NCI-H1105 (cell line): ENCODE measurements at places on chromosomes 4 and X.

DNA sequence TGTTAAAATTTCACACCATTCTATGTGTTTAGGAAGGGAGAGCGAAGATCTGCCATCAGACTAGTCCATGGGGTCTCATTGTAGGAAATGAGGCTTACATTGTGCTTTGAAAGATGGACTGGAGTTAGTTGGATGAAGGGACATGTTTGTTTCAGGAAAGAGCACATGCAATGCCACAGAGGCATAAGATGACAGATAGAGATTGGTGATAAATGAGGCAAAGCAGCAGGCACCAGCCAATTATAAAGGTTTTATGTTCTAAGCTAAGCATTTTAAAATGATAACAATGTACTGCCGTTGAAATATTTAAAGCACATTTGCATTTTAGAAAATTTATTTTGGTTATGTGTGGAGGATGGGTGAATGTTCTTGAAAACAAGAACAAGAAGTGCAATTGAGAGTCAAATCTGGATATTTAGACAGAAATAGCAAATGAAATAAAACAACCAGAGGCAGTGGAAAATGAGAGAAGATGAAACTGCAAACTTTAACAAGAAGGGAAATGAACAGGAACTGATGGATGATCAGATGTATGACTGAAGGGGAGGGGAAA is 957.2 kb downstream of the FSTL5 start:
- DNase-seq = no peak

DNA sequence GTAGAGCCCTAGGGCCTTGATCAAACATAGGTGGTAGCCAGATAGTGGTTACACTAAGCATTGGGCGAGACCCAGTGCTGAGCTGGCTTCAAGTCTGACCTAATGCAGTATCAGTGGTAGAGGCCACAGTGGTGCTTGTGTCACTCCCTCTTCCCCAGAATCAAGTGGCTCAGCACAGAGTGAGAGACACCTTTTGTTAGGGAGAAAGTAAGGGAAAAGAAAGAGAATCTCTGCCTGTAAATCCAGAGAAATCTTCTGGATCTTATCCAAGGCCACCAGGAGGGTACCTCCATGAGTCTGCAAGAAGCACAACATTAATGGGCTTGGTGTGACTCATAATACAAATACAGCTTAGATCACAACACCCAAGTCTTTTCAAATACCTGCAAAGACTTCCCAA is 117.7 kb upstream of the SLC6A14 start:
- DNase-seq = no peak

DNA sequence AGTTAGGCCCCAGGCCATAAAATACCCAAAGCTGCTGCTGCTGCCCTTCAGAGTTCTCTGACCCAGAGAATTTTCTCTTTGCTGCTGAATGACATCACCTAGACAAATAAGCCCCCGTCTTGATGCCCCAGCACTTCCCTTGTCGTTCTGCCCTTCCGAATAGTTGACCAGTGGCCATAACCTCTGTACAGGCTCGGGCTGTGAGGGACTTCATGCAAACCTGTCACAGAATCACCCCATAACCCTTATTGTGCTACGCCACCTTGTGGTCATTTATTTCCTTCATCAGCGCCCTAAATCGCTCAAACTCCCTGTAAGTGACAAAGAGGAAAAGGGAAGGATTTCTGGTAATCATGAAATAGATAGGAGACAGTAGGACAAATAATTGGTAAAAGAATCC is 18.8 kb downstream of the SPACA5 start:
- DNase-seq = peak; percentile 45

DNA sequence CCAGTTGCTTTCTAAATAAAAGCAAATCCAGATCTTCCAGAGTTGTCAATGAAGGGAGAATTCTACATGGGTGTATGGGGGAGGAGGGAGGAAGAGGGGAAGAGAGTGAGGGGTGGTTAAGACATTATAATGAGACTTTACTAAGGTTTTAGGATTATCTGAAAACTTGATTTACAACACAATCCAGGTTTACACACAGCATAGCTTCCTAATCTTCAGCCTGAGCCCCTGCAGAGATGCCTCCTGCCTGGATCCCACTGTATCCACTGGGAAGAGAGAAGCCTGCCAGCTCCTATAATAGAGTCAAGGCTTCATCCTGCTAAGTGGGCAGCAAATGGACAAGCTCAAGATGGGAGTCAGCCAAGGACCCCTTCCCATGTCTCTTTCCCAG is 85.6 kb upstream of the KIT start:
- DNase-seq = no peak

GRCh38 chrX:118526149-118526548 is 30.5 kb downstream of the DOCK11 start:
- no peak for DNase-seq

- DNase-seq = no peak
These were observed 46.6 kb upstream of the NWD2 start for GRCh38 chr4:37197899-37198298.

DNA sequence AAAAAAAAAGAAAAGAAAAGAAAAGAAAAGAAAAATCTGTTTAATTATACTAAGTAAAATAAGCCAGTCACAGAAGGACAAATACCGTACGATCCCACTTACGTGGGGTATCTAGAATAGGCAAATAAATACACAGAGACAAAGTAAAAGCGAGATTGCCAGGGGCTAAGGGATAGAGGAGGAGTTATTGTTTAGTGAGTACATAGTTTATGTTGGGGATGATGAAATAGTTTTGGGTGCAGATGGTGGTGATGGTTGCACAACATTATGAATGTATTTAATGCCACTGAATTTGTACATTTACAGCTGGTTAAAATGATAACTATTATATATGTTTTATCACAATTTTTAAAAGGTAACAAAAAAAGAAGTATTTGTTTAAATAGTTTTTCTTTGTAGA is 7.1 kb downstream of the CA5B start:
- DNase-seq = no peak

GRCh38 chrX:8025705-8026104 is 98.5 kb upstream of the PNPLA4 start:
- DNase-seq = no peak

GRCh38 chr4:102732678-102733077 is 28.1 kb downstream of the MANBA start:
- DNase-seq = no peak

DNA sequence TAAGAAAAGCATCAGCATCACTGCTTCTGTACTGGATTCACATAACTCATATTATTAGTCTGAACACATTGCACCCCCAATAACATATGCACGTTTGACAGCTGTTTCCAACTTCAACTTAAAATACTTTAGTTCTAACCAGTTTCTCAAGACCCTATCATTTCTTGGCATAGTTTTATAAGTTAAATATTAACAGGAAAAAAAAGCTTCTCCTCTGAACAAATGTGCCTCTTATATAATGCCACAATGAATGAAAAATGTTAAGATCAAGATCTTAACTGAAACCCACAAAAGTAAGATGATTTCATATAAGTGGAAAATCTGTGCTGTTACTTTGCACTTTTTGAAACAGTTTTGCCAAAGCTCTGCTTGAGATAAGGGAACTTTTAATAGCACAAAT is 652.8 kb upstream of the FAM241A start:
- DNase-seq = no peak

- no peak for DNase-seq
These were observed 62.9 kb upstream of the FRAS1 start for GRCh38 chr4:77994194-77994721.

- no peak for DNase-seq
These were observed 28.8 kb downstream of the ASIC5 start for GRCh38 chr4:155837203-155837796.

- DNase-seq = peak; percentile 10
These were observed 7.8 kb upstream of the AKAP14 start for GRCh38 chrX:119887721-119888425.

DNA sequence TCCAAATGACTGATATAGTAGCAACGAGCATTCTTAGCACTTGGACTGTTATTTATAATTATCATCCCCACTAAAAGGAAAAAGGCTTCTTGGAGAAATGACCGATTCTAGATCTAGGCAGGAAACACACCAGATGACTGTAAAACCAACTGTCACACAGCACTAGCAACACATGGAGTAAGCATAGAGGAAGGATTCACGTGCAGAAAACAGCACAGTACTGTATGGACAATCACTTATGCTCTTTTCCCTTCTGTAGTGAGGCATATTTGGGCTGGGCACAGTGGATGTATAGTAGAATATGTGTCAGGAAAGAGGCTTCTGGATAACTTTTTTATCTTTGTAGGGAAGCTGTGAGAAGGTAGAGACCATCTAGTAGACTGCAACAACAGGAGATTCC is 6.0 kb upstream of the COPS4 start:
- DNase-seq = no peak

DNA sequence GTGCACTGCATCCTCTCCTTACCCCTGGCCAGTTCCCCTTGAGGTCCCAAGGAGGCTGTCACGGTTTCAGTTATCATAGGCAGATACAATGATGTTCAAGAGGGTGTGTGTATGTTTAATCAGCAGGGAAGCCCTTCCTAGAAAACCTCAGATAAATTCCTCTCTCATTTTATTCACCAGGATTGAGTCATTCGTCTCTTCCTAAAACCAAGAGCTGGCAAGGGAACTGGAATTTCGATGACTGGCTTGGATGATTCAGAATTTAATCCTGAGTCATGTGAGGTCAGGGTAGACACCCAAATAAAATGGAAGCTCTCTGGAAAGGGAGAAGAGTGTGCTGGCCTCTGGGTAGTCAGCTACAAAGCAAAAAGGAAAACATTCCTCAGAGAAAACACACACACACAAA is 106.2 kb upstream of the RAPGEF2 start:
- no peak for DNase-seq

DNA sequence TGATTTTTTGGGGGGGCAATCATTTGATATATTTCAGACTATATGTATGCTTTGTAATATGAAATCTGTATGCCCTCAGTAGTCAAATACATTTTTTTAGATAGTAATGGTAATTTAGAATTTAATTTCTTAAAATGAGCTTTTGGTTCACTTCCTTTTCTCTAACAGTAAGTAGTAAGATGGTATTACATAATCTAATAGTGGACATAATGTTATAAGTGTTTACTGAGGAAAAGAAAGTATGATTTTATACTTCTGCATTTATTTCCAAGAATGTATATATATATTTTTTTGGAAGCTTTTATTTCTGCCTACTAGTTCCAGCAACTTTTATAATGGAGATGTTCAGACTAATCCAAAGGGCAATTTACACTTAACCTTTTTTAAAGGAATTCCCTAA is 1450.7 kb upstream of the TENM3 start:
- DNase-seq = no peak

DNA sequence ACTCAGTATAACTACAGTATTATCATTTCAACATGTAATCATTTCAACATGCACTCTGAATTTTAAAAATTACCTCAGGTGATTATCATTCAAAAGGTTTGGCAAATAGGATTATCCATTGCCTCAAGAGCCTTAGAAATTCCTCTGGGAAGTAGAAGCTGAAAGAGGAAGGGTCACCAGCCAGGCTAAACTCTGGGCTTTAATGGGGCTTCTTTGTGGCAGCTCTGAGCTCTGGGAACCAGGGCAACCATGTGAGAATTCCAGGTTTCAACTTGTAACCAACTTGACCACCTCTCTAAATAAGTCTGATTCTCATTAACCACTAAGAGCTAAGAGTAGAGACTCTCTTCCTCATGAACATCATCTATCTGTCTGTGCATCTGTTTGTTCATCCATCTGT is 117.2 kb upstream of the MED14 start:
- DNase-seq = no peak

GRCh38 chrX:72030431-72030830 is 101.3 kb downstream of the RTL5 start:
- no peak for DNase-seq

DNA sequence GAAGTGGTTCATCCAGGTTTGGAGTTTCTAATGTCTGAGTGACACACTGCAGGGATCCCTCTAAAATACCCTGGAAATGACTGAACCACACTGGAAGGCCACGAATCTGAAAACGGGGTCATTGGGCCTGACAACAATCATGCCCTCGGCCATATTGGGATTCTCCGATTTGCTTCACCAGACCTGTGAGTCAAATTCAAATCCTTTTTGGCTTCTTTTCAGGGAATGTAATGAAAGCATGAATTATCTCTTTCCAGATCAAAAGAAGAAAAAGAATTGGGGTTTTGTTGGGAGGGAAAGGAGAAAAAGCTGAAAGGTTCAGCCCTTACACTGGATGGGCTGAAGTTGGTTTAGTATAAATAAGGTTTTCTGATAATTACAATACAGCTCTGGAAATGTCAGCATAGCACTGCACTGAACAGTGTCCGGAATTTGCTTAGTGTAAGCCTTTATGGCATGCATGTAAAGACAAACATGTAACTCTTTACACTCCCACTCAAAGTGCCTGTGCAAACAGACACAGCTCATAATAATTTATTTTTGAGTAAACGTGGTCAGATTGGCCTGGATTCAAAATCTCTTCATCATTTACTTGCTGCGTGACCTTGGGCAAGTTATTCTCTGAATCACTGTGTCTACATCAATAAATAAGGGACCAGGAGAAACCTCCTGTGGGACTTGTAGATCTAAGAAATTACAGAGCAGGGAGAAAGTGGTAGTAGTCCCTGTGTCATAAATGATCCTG is 21.4 kb downstream of the CT47C1 start:
- no peak for DNase-seq

DNA sequence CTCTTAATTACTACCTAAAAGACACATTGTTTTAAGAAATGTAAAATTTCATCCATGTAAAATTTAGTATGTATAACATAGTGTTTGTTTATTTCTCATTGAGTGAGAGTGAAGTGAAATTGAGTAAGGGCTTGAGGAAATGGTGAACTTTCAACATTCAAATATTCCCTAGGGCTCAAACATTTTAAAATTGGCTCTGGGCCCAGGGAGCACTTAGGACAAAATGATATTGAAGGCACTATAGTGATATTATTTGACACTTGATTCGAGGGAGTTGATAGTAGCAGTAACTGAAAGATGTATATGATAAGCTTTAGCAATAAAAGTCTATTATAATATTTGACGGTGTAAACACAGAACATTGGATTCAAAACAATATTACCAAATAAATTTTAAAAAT is 1244.0 kb upstream of the TENM3 start:
- peak; percentile 61 for DNase-seq

DNA sequence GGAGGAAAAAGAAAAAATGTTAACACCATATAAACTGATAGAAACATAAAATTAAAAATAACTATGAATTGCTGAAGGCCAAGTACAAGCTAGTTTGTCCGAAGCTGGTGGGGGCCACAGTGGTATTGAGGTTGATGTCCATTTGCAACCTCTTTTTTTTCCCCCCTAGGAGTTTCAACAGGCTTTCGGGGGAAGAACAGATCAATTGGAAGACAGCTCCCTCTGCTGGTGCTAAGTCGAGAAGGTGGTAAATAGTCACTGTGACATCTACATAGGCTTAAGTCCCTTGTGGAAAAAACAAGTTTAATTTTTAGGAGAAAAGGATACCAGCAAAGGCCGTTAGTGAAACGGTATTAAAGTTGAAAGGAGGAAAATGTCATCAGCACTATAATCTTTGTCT is 115.7 kb upstream of the ZXDA start:
- peak; percentile 5 for DNase-seq

- DNase-seq = no peak
These were observed 79.7 kb downstream of the PDS5A start for GRCh38 chr4:39898015-39898414.

DNA sequence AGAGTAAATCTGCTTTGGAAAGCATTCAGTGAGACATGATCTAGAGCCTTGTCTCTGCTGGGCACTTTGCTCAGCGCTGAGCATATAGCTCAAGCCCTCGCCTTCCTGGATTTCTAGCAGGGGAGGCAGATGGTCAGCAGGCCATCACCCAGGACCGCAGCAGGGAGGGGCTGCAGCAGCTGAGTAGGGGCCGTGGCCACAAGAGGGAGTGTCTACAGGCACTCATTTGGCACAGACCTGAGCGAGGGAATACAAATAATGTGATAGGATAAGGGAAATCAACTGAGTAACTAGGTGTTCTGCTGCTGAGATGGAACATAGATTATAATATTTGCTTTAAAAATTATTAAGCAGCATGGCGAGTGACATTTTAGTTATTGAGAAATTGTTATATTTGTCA is 30.2 kb downstream of the OFD1 start:
- no peak for DNase-seq
